ENCODE measurements at places on chromosomes 12 and 14.

GRCh38 chr12:46585854-46586621, 213.5 kb upstream of the SLC38A2 start:
- no peak for DNase-seq

GRCh38 chr12:49089821-49090773, 4.5 kb downstream of the DHH start:
- peak; percentile 62 for DNase-seq

DNA sequence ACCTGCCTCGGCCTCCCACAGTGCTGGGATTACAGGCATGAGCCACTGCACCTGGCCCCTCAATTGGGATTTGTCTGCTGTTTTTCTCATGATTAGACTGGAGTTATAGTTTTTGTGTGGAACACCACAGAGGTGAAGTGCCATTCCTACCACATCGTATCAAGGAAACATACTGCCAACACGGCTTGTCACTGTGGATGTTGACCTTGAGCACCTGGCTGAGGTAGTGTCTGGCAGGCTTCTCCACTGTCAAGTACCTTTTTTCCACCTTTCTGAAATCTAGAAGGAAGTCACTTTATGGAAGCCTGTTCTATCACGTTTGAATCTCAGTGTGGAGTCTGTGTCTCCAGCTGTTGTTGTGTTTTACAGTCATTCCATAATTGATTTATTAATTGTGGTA, 21.4 kb upstream of the SEL1L start:
- no peak for DNase-seq

GRCh38 chr14:28758885-28759652, 7.5 kb upstream of the FOXG1 start:
- no peak for DNase-seq

DNA sequence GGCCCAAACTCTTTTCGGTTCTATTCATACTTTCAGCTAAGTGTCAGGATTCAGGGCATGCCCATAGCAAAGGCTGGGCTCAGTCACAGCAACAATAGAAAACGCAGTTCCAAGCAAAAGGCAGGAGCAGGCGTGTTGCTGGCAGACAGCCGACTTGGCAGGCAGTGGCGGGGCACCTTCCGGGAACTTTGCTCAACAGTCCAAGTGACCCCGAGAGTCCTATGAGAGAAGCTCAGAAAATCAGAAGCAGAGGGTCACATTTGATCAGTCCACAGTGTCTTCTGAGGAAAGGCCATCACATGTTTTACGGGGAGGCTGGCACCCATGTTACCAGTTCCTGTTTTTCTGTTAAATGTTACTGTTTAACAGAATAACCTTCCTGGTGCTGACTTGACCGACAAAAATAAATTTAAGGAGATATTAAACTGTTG, 115.0 kb downstream of the DACT1 start:
- peak; percentile 44 for DNase-seq

GRCh38 chr14:89787525-89787924, 167.0 kb downstream of the EFCAB11 start:
- DNase-seq = no peak

- no peak for DNase-seq
These were observed 51.6 kb upstream of the ATP2A2 start for GRCh38 chr12:110229409-110229808.

GRCh38 chr14:100695423-100695738, 31.3 kb upstream of the DLK1 start:
- DNase-seq = no peak

GRCh38 chr12:6201213-6201608, 1.0 kb downstream of the CD9 start:
- peak; percentile 69 for DNase-seq

DNA sequence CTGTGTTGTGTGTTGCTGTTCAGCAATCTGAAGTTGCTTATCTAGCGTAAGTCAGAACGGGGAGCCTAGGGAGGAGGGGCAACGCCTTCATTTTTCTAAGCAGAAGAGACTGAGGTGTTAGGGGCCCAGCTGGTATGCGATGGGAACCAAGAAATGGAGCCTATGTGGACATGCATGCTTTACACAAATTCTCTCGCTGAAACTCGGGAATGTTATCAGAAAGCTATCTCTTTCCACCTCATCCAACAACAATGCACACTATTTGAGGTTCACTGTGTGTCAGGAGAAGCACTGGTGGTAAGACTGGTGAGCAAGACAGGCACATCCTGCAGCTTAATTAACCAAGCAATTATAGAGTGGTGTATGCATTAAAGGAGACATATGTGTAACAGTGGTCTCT, 89.7 kb downstream of the NRXN3 start:
- DNase-seq = no peak

DNA sequence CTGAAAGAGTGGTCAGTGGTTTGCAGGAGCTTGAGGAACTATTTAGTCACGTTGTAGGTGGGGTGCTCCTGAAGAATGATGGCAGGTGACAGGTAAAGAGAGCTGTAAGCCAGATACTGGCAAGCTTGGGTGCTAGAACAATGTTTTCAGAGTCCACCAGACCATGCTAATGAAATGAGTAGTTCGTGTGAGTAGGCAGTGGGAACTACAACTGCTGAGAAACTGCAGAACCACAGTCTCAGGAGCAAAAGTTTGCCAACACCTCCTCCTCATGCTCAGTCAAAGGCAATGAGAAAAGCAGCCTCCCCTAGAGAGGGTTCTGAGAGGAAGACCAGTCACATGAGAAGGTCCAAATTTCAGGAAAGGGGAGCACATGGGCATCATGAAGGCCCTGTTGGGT, 91.3 kb downstream of the PRKD1 start:
- DNase-seq = no peak

DNA sequence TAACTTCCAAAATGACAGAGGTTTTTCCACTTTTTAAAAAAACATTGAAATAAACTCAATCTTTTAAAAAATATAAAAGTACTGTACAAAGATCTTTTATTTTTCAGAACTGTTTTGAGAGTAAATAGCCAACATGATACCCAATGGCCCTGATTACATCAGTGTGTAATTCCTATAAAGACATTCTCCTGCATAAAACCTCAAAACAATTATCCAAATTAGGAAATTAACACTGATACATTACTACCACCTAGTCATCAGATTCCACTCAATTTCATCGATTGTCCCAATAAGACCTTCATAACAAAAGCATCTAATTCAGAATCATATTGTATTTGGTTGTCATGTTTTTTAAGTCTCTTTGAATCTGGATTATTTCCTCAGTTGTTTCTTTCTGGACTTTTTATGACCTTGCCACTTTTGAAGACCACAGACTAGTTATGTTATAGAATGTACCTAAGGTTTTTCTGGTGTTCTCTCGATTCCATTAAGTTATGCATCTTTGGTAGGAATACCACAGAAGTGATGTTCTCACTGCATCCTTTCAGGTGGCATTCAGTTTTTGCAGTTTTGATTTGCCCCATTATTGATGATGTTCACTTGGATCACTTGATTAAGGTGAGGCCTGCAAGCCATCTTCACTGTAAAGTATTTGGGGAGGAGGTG, 4.0 kb upstream of the YEATS4 start:
- no peak for DNase-seq

DNA sequence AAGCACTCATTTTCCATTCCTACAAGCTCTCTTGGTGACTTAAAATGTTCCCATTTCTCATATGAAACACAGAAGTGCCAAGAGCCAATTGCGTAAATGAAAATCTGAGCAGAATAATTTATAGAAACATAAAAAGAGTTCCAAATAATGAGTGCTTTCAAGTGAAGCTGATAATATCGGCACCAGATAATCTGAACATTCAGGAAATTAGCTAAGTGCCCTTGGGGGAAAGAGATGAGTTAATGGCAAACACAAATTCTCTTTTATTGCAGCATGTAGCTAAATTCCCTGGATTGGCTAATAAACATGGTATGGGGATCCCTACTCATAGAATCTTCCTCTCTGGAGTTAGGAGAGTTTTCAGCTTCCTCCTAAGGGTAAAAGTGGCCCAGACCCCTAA, 46.7 kb downstream of the DAD1 start:
- DNase-seq = no peak

DNA sequence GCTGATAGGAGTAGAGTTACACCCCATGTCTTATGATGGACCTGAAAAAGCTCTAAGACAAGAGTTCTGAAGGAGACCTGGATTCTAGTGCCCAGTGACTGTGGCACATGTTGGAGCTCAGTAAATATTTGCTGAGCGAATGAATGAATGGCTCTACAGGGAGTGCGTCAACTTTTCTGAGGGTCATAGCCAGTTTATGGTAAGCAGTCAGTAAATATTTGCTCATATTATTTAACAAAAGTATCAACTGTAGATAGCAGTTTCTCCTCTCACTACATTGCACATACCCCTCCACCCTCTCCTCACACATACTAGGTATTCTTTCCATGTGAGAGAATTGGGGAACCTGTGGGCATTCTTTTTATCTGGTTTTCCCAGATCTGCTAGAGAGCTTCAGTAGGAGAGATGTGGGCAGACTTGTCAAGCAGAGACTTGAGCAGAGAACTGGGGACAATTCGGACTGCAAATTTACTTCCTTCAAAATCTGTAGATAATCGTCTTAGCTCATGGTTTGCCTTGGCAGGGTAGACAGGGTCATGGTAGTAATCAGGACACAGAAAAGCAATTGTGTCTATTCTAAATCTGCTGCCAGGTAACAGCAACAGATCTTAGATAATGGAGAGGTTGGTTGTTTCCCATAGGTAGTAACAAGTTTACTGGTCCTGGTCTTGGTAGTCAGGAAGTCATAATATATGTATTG, 5.7 kb downstream of the SLC4A8 start:
- no peak for DNase-seq

- no peak for DNase-seq
These were observed 117.3 kb downstream of the CFAP54 start for GRCh38 chr12:96606644-96607043.

DNA sequence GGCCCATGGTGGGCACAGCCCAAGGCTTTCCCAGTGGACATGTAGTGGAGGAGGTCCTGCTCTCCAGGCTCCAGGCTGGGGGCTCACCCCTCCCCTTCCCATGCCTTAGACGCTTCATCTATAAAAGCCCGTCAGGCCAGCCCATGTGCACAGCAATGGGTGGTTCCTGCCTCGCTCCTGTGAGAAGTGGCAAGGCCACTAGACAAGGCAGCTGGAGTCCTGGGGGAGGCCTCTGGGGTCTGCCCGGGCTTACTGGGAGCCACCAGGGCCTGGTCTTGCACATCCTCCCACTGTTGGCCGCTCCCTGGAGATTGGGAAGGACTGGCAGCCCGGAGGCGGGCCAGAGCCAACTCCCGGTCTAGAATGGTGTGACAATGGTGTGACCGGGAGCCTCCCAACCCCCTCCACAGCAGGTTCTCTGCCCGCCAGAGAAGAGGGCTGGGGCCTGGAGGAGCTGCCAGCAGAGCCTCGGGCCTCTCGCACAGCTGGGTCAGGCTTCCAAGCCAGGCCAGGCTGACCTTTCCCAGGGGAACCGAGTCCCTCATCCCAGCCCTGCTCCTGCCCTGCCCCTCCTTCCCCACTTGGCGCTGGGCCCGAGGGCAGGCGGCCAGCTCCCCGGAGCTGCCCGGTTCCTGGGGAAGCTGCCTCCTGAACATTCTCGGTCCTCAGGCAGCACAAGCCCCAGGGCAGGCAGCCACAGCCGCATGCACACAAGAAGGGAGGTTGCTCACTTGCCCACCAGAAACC, 97.9 kb downstream of the RFLNA start:
- DNase-seq = peak; percentile 83

DNA sequence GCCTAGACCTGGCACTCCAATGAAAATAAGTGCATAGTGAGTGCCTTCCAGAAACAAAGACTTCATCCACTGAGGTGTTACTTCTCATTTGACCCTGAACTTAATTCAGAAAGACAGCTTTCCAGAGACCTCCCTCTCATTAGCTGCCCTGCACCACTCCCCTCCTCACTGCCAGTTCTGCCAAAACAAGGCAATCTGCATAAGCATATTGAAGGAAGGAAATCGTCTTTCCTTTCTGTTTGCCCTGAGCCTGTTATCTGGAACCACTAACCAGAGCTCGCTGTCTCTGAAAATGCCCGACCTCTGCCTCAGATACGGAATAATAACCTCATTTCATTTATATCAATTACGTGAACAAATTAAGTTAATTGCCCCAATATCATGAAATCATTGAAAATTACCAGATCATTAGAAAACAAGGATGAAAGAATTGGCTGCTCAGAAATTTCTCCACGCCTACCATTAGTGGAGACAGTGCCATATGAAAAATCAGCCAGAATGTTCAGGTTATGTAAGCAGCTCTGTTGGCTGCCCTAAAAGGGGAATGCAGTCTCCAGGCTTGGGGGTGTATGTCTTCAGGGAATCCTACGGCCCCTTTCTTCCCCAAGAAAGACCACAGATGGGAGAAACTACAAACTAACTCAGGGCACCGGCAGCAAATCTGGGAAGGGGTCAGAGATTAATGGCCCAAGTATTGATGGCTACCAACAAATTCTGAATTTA, 149.9 kb upstream of the FKBP4 start:
- no peak for DNase-seq

DNA sequence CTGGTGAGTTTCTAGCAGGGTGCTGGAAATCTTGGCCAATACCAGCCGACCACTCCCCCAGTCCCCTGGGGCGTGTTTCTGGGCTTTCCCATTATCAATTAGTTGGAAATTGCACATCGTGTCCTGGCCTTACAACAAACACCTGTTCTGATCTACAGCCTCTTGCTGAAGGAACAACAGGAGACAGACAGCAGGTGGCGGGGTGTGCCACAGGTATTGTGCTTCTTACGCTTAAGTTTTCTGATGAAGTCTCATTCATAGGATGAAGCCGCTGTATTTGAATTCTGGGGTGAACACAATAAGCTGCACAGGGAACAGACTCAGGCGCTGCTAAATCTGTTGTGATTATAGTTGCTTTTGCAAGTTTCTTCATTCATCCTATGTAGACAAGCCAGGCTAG, 703 bp downstream of the HIGD1C start:
- no peak for DNase-seq

DNA sequence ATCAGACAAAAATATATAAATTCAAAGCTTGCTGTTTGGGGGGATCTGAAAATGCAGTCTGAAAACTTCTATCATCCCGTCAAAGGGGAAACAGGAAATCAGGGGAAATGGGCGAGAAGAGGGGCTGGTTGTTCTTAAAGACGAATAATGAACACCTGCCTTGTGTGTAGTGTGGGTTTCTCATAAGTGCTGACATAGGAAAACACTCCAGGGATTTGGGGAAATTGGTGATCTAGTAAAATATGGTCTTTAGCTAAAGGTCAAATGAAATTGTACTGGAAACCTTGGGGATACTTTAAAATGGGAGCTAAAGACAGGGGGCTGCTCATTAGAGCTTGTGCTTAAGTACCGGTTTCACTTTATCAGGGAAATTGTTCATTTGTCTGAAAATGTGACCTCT, 39.6 kb upstream of the PIK3C2G start:
- no peak for DNase-seq

Measured in ACHN (cell line).